Renal pelvis (tissue), 12 donors: ENCODE measurements at places on chromosomes 5 and 9.
A peak's percentile ranks its signal among the peaks of the same experiment; 100 is the strongest.

- no peak for DNase-seq
These were observed 55.0 kb downstream of the IPPK start for GRCh38 chr9:92614763-92615461.

DNA sequence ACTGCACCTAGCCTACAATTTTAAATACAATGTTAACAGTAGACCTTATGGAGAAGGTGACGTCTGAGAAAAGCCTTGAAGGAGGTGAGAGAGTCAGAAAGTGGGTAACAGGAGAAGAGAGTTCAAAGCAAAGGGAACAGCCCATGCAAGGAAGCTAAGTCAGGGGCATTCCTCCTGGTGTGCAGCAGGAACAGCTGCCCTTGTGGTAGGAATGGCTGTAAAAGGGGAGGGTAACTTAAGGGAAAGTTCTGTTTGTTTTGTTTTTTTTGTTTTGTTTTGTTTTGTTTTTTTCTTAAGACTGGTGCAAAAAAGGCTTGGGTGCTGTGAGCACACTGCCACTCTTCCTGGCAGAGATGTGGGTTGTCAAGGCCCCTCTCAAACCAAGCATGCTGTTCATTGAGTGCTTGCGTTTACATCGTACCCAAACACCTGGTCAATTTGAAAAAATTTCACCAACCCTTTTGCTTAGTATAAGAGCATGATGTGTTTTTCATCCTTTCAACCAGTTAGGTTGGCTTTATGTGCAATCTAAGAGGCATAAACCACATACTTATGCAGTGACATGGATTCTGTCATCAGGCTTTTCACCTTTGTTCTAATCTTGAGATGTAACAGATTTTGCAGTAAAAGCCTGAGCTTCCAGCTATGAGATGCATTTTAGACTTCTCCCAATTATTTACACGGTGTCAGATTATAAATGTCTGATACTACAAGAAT is 279.7 kb downstream of the GLIS3 start:
- DNase-seq: no peak

- no peak for DNase-seq
These were observed 27.1 kb downstream of the FRMD3 start for GRCh38 chr9:83511051-83511450.

DNA sequence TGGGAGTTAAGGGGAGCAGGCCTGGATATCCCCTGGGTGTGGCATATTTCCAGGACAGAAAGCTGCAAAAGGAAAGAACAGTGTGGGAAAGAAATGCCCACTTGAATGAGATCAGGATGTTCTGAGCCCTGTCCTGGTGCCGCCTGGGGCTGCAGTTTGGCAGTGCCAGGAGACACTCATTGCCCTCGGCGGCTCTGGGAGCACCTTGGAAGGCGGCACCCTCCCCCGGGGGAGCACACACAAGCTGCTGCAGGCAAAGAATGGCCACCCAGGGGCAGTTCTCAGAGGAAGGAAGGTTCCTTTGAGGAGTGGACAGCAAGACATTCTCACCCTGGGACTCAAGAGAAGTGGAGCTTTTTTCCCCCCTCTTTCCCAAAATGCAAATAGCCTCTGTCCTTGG is 305.3 kb downstream of the NTRK2 start:
- no peak for DNase-seq

- DNase-seq: no peak
These were observed 325.3 kb downstream of the TLE1 start for GRCh38 chr9:81363916-81364480.

- no peak for DNase-seq
These were observed 124.5 kb downstream of the GDNF start for GRCh38 chr5:37715361-37715760.

- no peak for DNase-seq
These were observed 23.4 kb downstream of the SH3TC2 start for GRCh38 chr5:149039506-149039905.

DNA sequence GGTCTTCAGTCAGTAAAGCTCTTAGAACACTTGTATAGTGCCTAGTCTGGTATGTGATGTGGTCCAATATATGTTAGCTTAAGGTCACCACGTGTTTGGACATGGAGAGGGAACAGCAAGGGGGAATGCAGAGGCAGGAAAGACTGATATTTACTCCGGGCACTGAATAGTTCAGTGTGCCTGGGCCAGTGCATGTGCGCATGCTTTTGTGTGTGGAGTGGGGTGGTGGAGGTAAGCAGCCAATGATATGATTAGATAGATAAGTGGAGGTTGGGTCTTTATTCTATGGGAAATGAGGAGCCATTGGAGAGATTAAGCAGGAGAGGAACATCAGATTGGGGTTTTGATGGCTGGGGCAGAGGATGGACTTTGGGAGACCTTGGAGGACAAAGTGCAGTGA is 14.0 kb downstream of the OR13J1 start:
- no peak for DNase-seq

DNA sequence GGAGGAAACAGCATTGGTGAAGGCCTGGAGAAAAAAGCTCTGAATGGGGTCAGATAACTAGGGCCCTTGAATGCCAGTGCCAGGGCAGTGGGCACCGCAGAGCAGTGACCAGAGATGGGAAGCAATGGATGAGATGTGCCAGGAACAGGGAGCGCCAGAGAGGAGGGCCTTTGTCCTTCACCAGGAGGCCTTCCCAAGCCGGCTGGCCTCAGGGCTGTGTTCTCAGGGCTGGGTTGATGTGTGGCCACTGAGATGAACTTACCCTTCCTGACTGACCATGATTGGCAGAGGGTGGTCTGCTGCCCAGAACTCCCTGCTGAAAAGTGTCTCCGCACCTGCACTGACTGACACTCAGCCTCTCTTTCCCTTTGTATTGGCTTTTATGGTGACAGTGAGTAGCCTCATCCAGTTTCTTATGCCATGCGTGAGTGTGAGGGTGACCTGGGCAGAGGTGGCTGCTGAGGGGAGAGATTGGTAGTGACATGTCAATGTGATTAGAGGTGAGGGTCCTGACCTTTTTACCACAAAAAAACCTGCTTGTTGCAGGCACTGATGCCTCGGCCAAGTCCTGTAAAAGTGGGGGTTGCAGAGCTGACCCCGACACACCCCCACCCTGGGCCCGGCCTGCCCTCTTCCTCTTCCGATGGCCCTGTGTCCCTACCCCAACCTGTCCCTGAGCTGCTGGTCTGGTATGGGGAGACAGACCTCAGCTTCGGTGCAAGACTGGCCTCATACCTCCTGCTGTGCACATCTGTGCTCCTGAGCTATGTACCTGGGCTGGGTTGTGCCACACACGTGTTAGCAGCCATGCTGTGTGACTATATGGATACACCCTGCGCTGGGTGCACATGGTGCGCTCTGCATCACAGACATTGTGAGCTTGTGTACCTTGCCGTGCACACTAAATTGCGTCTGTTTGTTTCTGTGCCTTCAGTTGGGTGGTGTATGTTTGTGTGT is 57.1 kb upstream of the PSD2 start:
- no peak for DNase-seq

DNA sequence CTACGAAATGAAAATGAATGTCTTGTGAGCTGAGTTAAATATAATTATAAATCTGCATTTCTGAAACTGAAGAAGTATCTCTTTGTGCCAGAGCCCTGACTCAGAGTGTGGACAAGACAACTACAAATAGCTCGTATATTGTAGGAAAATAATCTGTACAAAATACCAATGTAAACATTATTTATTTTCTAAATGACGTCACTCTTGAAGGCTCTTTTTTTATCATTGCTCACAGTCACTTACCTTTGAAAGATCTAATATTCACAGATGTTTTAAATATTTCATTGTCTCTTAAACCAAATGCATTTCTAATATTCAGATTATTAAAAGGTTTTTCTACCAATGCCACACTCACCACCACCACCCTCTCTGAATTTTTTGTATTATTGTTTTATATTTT is 226.1 kb downstream of the SLCO4C1 start:
- no peak for DNase-seq

DNA sequence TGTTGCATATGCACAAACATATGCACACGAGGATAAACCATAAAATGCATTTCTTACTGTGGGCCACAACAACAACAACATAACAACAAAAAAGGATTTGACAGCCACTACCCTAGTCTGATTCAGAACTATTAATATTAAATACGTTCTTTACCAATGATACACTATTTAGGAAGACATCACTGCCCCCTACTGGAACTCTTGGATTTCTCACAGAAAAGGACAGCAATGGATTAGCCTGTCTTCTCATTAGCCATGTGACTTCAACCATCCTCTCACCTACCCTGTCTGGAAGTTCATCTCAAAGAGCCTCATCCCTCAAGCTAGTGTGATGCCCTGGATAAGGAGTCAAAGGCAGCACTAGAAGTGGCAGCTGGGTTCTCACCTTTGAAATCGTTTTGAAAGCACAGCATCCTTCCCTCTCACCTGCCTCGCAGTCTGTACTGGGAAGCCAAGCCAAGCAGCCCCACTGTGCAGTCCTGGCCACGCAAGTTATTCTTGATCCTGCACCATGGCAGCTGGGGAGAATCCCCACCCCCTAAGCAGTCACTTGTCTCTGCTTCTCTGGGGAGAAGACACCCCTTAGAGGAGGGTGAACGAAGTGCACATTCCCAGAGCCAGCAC is 64.6 kb downstream of the SH3TC2 start:
- DNase-seq: peak; percentile 22

DNA sequence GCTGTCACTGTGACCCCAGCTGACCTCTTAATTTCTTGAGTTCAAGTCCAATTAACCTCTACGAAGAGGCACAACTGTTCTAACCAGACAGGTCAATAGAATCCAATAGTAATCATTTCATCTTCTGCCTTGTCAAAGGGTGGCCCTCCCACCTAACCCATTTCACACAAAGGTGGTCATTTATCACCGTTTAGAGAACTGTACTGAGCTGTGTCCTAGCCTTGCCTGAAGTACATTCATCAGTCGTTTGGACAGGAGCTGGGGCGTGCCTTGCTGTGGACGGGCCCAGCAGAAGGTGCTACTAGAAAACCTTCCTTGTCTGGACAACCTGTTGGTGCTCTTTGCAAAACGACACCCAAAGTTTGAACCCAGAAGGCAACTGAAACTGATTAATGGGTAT is 605.4 kb downstream of the ISL1 start:
- DNase-seq: no peak

DNA sequence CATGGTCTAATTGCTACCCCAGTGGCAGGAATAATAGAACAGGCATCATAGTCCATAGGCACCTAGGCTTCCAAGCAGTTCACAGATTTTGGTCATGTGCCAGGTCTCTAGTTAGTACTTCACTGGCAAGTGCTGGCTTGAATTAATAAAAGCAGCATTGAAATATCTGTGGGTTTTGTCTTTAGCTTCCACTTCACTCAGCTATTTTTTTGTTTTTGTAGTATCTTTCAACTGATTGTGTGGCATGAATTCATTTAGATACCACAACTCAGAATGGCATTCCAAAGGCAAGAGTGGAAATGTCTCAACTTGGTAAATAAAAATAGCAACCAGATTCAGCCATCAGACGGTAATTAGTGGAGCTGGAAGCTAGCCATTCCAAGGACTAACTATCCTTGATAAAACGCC is 27.9 kb upstream of the ITGA2 start:
- DNase-seq: no peak

DNA sequence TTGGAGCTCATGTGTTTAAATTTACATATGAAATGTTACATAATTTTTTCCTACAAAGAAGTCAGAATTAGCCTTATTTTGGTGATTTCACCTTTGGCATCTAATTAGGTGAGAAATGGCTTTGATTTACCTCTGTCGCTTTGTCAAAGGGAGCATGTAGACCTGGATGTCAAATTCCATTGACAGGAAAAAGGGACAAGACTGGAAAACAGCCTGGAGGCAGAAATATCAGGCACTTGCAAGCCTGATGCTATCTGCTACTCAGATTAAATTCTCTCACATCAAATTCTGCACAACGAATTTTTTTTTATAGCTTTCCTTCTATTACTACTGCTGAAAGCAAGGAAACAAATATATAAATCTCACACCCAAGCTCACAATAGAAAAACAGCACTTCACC is 54.1 kb upstream of the CTNND2 start:
- DNase-seq: no peak

- no peak for DNase-seq
These were observed 50.0 kb downstream of the CAST start for GRCh38 chr5:96712100-96712746.

DNA sequence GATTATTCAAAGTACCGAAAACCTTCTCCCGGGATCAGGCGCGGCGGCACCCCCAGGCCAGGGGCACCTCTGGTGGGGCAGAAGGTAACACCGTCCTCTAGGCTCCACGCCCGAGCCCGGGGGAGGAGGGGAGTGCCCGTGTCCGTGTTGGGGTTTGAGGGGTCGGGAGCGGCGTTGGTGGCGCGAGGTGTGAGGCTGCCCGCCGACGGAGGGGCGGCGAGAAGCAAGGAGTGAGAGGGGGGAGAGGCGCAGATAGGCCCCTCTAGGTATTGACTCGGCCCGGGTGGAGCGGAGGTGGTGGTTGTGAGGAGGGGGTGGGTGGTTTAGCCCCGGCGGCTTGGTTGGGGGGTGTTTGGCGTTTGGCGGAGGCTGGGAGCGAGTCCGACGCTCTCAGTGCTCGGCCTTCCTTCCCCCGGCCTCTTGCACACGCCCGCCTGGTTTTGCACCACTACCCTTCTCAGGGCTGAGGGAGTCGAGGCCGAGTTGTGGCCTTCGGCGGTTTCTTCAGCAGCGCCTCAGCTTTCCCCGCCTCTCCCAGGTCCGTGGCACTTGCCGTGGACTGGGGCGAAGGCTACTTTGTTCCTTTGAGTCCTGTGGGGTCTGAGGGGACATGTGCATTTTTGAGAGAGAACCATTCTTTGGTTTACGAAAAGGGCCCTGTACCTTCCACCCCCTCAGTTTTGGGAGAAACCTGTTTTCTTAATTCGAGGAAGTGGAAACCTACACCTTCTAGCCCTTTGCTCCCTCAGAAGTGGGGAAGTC is 450 bp downstream of the GPBP1 start:
- DNase-seq: no peak

- no peak for DNase-seq
These were observed 35.0 kb downstream of the PRELID2 start for GRCh38 chr5:145800181-145800580.

GRCh38 chr5:134948911-134949310 is 18.8 kb upstream of the CATSPER3 start:
- no peak for DNase-seq

- no peak for DNase-seq
These were observed 118.2 kb downstream of the KLHL3 start for GRCh38 chr5:137617528-137618205.

DNA sequence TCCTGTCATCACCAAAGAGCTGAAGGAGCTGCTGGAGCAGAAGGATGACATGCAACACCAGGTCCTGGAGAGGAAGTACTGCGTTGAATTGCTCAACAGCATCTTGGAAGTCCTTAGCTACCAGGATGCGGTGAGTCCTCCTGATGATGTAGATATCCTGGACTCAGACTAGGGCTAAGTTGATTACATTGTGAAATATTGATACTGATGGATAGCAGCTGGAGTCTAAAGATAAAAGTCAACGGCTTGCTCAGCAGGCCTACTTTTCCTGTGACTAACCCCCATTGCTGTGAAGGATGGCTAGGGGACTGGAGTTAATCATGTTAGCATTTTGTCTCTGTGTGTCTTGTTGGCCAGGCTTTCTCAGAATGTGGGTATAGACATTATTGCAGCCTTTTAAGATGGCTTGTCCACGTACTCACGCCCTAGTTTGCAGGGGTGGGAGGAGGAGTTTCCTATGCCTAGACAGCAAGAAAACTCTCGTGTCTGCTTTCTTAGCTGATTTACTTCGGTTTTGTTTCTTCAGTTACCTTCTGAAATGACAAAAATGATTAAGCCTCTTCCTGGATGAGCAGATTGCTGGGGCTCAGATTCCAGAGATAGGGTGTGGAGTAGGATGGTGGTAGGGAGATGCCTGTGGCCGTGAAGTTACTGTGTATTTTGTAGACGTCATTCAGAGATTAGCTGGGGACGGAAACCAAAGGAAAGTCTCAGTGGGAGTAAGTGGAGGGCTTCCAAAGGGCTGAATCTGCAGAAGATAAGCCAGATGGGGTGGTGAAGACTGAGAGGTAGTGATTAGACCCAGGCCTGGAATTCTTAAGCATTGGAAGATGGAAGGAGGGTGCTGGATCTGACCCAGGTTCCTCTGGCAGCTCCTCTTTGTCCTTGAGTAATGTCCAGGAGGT is 166.3 kb downstream of the DOCK2 start:
- DNase-seq: no peak
